Prostate gland (tissue), 2 donors: ENCODE measurements at places on chromosomes 16 and 17.

- H3K36me3 ChIP-seq = no peaks in the 10 kb centered on the region
- H3K4me3 ChIP-seq = no peak overlapping the region
- peaks cover 4% of the 10 kb centered on the region for H3K4me1 ChIP-seq
- H3K27me3 ChIP-seq = no peaks in the 10 kb centered on the region
Measured at GRCh38 chr16:58507195-58507962, 7.4 kb downstream of the NDRG4 start.

GRCh38 chr17:2964831-2965230, 98.6 kb downstream of the OR1D5 start:
- no peak for DNase-seq
- no peaks in the 10 kb centered on the region for H3K27me3 ChIP-seq
- H3K4me3 ChIP-seq = no peak overlapping the region
- no peaks in the 10 kb centered on the region for H3K4me1 ChIP-seq
- no peaks in the 10 kb centered on the region for H3K36me3 ChIP-seq

DNA sequence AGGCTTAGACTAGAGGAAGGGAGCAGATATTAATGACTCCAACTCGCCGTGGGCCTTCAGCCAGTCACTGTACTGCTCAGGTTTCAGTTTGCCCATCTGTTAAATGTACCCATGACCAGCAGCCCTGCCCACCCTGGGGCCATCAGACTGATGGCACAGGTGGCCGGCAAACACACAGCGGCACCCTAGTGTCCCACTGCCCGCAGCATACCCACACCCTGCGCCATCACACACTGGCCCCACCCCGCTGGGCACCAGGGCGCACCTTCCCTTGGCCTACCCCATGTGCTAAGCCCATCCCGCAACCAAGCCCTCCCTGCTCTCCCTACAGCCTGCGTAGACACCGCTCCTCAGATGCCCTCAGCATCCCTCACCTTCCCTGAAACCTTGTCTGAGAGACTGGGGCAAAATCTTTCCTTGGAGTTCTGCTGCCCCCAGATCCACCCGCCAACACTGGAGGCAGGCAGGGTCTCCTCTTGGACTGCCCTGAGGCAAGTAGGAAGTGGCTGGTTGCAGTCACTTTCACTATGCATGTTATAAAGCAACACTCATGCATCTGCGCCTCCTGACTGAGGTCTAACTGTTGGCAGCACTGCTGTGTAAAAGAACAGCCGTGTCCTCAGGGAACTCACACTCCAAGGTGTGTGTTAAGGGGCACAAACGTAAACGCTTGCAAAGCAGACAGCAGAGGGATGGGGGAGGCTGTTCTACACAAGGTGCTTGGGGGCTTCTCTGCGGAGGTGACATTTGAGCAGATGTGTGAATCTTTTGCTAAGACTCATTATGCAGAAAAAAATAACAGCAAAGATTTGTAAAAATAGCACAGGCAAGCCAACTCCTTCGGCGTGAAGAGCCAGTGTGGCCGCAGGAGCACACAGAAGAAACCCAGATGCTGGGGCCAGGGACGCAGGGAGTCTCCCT, 6.7 kb upstream of the BCAR1 start:
- no peaks in the 10 kb centered on the region for H3K36me3 ChIP-seq
- no peak overlapping the region for H3K27ac ChIP-seq
- no peak overlapping the region for H3K4me3 ChIP-seq
- peaks cover 25% of the 10 kb centered on the region for H3K4me1 ChIP-seq
- DNase-seq = no peak
- H3K27me3 ChIP-seq = no peaks in the 10 kb centered on the region

DNA sequence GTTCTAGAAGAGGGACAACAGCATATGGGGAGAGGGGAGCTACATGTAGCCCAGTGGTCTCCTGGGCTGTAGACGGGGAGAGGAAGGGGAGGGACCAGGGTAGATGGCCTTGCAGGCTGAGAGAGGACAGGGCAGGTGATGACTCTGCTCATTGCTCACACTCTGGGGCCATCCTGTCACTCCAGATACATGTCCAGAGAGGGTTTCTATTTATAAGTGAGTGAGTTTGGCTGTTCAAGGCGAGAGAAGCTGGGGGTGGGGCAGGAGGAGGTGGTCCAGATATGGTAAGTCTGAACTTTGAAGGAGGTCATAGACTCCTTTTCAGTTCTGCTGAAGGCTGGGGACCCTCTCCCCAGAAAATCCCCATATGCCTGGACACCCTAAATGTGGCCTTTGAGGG, 22.2 kb downstream of the CACNA1G start:
- H3K36me3 ChIP-seq = no peaks in the 10 kb centered on the region
- H3K27me3 ChIP-seq = no peaks in the 10 kb centered on the region

DNA sequence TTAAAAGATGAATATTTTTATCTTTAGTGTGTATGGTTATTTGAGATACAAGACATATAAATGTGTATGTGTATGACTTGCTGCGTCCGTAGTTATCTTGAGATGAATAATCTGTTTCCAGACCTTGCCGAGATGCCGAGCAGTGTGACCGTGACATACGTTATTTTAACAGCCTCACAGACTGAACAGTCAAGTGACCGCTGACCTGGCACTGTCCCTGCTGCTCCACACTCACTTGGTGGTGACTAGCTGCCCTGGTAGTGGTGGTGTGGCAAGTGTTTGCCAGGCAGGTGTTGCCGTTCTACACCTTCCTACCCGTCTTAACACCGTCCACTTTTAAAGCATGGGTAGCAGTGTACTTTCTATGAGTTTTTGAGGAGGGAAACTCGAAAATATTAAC, 5.0 kb downstream of the ZC3H18 start:
- DNase-seq = no peak
- no peaks in the 10 kb centered on the region for H3K27me3 ChIP-seq
- peaks cover 2% of the 10 kb centered on the region for H3K36me3 ChIP-seq
- peaks cover 8% of the 10 kb centered on the region for H3K4me1 ChIP-seq
- no peak overlapping the region for H3K4me3 ChIP-seq

DNA sequence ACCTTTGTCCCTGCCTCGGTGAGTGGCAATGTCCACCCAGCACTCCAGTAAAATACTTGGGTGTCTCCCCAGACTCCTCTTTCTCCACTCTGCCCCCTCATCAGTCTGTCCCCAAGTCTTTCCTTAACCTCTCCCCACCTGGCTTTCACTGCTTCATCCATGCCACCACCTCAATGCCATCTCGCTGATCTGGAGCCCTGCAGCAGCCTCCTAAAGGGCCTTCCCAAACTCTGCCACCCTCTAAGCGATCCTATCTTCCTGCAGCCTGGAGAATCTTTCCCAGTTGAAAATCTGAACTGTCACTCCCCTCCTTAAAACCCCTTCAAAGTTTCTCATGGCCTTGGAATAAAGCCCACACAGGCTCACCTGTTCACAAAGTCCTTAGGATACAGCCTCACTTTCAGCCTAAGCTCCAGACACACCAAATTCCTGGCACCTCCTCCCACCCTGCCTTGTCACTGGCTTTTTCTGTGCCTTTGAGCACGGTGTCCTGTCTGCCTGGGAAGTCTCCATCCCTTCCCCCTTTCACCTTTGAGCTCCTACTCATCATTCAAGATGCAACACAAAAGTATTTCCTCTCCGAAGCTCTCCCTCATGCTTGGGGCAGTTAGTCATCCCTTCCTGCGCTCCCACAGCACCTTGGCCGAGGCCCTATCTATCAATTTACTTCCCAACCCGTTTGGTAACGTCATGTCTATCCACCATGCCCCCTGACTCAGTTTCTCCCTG, 2.8 kb downstream of the WNK4 start:
- no peaks in the 10 kb centered on the region for H3K4me1 ChIP-seq
- H3K4me3 ChIP-seq = no peak overlapping the region
- no peak overlapping the region for H3K27ac ChIP-seq
- DNase-seq = no peak

DNA sequence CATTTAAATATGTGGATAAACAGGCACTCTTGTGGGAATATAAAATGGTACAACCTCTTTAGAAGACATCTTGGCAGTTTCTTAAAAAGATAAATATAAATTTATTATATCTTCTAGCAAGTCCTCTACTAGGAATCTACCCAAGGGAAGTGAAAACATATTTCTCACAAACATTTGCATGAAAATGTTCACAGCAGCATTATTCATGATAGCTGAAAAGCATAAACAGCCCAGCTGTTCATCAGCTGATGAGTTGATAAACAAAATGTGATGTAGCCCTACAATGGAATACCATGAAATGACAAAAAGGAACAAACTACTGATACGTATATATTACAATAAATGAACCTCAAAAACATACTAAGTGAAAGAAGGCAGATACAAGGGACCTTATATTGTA, 12.0 kb downstream of the DGKE start:
- no peak overlapping the region for H3K4me3 ChIP-seq
- H3K27me3 ChIP-seq = no peaks in the 10 kb centered on the region
